ENCODE measurements at places on chromosomes 16 and 17.

- no peak for DNase-seq
Measured at GRCh38 chr16:75578212-75578611, 12.0 kb downstream of the GABARAPL2 start.

- DNase-seq: no peak
Measured at GRCh38 chr17:33370401-33370800, 77.3 kb upstream of the ASIC2 start.

DNA sequence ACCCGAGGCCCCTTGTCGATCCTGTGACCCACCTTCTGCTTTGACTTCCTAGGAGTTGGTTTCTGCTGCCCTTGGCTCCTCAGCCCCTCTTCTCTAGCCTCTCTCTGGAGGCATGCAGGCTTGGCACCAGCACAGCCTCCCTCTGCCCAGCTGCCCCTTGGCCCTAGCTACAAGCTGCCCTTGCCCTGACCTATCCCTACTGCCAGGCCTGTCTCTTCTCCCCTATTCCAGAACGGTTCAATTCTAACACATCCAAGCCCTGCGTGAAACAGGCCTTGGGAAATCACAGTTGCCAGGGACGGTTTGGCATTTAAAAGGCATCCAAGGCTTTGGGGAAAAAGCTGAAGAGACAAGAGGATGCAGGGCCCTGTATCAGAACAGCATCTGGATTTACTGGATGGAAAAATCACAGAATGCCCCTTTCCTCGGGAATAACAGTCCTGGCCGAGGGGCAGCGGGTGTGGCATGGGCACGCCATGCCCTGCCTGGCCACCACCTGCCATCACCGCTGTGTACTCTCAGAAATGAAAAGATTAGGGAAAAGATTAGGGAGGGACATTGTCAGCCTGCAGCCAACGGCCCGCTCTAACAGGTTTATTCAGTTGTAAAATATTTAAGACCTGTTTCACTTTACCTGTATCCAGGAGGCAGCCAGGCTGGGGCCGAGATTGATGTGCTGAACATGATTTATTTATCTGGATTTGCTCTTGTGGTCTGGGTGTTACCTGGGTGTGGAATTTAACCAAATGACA is 15.8 kb downstream of the RAI1 start:
- DNase-seq: peak; percentile 62

DNA sequence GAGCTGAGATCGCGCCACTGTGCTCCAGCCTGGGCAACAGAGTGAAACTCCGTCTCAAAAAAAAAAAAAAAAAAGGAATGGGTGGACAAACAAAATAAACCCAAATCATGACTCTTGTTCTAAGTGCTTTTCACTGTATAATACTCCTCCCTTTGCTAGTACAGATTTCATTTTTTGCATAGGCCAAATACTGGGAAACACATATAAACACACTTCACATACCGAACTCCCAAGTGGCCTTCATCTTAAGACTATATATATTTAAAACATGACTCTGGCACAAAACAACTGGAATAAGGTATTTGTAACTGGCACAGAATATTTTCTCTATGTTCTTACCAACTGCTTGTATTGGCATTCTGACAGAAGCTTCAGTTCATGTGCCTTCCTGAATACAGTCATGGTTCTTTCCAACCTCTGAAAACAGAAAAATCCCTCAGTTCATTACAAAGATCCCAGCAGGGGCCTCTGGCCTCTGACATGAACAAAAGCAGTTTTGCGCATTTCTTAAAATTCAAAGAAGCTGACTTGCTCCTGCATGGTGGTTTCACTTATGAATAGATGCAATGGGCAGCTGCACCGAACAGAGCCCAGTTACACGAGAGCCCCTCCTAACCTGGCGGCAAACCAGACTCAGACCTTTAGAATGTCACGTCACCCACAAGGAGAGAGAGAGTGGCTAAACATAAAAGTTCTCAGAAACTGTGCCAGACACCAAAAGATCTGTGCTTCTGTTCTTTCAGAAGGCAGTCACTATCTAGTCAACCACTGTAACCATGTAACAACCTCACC is 19.1 kb upstream of the COPRS start:
- peak; percentile 42 for DNase-seq

- DNase-seq: no peak
Measured at GRCh38 chr17:81173762-81174155, 7.7 kb upstream of the AATK start.

- no peak for DNase-seq
Measured at GRCh38 chr17:55303701-55304145, 39.0 kb downstream of the HLF start.

- DNase-seq: no peak
Measured at GRCh38 chr17:28508211-28508724, 2.1 kb downstream of the FOXN1 start.

All from MG63 (cell line).